ENCODE measurements at places on chromosomes 1 and 21.

GRCh38 chr1:220527908-220528678, at the start of gene MARK1:
TSS of gene MARK1 (plus strand) at chr1:220528136. CDS start at chr1:220528823, 687 bp downstream.
- no peak for DNase-seq

DNA sequence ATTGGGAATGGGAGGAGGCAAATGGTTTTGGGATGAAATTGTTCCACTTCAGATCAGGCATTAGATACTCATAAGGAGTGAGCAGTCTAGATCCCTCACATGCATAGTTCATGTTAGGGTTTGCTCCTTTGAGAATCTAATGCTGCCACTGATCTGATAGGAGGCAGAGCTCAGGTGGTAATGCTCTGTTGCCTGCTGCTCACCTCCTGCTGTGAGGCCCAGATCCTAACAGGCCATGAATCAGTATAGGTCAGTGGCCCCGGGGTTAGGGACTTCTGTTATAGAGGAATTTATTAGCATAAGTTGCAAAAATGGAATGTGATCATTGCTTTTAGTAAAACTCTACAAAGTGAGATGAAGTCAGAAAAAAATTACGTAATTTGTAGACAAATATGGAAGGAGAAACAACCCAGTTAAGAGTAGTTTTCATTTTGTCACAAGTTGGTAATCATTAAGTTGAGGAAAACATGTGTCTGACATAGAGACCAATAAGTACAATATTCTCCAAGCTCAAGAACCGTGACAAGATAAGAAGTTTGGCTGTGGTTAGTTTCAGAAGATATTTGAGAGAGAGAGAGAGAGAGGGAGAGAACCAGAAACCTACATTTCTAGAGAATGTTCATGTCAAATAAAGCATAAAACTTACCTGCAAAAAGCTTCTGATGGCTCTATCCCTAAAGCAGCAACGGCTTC, 689.7 kb upstream of the PRMT6 start:
- no peak for DNase-seq

DNA sequence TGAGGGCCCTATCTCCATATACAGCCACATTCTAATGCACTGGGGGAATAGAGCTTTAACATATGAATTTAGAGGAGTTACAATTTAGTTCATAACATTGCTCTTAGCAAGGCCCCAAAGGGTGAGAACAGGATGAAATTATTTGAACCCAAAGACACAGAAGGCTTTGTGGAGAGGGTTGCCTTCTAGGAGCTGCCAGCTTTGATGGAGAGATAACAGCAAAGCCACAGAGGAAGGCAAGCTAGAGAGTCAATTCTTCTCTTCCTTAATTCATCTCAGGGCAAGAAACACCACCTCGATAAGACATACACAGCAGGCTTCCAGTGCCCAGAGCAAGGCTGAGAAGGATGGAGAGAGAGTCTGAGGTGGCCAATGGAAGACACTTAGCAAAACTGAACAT, 94.8 kb upstream of the TMPRSS15 start:
- DNase-seq = no peak

DNA sequence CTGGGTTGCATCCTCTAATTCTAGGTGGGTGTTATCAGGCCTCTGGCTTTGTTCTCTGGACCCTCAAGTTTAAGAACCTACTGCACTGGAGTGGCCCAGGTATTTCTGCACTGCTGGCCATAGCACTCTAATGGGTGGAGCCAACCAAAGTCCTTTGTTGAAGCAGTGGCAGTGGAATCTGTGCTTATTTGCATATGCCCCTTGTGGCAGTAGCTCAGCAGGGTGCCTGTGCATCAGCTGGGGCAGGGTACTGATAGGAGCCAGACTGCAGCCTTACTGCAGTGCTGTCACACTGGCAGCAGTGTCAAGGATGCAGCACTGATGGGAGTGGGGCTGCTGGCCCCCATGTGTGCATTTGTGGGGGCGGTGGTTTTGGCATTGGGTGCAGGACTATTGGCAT, 660.6 kb downstream of the LRRIQ3 start:
- DNase-seq = no peak

GRCh38 chr21:45598666-45599065, 44.9 kb upstream of the PCBP3 start:
- no peak for DNase-seq

DNA sequence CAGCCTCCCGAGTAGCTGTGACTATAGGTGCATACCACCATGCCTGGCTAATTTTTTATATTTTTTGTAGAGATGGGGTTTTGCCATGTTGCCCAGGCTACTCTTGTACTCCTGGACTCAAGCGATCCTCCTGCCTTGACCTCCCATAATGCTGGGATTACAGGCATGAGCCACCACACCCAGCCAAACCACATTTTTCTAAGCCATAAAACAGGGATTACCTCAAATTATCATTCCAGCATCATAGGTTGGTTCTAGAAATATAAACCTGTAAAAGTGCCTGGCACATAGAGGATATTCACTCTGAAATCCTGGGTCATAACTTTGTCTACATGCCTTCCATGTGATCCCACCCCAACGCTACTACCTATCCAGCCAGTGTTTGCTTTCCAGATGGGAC, 59.4 kb upstream of the JAK1 start:
- DNase-seq = no peak

- DNase-seq = no peak
Observed at GRCh38 chr1:147771226-147772125, 11.1 kb upstream of the GJA5 start.

GRCh38 chr1:244236101-244236500, 185.0 kb downstream of the ZBTB18 start:
- DNase-seq = no peak

DNA sequence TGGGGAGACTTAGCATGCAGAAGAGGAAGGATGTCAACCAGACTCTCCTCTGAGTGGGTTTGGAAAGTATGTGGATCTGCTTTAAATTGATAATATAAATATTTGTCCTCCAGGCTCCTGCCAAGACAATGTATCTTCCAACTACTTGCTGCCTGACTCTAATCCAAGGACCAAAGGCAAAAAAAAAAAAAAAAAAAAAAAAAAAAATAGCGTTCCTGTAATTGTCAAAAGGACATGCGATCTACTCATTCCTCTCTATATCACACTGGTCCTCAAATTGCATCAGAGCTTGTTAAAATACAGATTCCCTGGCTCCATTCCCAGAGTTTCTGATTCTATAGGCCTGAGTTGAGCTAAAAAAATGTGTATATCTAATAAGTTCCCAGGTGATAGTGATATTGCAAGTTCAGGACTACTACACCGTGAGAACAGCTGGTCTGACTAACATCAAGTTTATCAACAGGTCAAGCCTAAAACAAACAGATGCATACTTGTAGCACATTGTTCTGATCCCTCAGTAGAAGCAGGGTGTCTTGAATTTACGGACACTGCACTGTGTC, 141.3 kb downstream of the TNR start:
- DNase-seq = no peak

DNA sequence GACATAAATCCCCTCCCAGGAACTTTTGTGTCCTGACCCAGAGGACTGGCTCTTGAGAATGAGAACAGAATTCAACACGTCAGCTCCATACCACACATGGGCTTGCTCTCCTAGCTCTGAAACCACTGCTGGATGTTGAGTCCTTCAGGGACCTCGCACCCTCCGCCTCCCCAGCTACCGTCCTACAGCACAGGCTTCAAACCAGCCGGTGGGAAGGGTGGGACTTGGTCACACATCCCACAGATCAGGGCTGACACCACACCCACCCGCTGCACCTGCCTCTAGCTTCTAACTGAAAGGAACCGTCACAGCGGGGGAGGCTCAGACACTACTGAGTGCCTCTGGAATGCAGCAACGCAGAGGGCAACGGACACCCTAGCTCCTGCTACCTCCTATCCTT, 24.0 kb downstream of the MRAP start:
- DNase-seq = no peak

GRCh38 chr1:88327391-88328267, 356.4 kb upstream of the PKN2 start:
- DNase-seq = no peak

DNA sequence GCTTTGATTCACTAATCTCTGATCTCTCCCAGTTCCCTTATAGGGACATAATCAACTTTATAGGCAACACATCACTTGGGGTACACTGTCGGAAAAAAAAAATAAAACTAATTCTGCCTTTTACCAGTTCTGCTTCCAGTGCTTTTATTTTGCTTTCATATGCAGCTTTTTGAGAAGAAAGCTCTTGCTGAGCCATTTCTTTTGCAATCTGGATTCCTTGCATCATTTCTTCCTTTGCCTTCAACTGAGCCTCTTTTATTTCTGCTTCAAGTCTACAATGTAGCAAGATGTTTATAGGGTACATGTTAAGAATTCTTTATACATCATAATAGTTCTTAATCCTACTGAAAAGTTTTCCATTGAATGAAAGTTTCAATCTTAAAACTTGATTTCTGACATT, 30.6 kb downstream of the KIF14 start:
- DNase-seq = no peak

DNA sequence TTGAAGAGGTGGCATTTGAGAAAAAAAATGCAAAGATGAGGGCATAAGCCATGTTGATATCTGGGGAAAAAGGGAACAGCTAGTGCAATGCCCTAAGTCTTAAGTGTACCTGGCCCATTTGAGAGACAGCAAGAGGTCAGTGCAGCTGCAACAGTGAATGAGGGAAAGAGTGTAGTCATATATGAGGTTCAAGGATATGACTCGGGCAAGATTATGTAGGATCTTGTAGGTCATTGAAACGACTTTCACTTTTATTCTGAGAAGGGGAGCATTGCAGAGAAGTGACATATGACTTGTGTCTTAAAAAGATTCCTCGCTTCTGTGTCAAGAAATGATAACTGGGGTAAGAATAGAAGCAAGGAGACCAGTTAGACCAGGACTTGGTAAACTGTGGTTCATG, 31.0 kb downstream of the NTMT2 start:
- DNase-seq = no peak

- DNase-seq = no peak
Observed at GRCh38 chr1:37055631-37056030, 21.3 kb upstream of the GRIK3 start.

- no peak for DNase-seq
Observed at GRCh38 chr1:51309291-51309690, 21.1 kb downstream of the TTC39A start.

DNA sequence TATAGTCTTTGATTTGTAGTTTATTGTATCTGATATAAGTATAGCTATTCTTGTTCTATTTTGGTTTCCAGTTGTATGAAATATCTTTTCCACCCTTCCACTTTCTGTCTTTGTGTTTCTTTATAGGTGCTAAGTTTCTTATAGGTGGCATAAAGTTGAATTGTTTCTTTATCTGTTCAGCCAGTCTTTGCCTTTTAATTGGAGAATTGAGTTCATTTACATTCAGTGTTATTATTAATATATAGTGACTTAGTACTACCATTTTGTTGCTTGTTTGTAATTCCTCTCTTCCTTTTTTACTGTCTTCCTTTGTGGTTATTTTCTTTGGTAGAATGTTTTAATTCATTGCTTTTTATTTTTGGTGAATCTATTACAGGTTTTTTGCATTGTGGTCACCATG, 77.7 kb downstream of the MAGI3 start:
- DNase-seq = no peak

GRCh38 chr1:228291906-228292608, 84.2 kb downstream of the OBSCN start:
- no peak for DNase-seq
